Activated CD4-positive, alpha-beta T cell treated with anti-CD3 and anti-CD28 coated beads, Interleukin-2, amount 10 ng/mL, durations not matched to agents 7 days and 5 days (primary cell): ENCODE measurements at places on chromosomes 1 and 21. TPM values are rescaled to one million over a fixed set of nuclear protein-coding genes. Genes with fewer than 3 reads are reported as not detected.

GRCh38 chr1:160826546-160826945 is 30.6 kb downstream of the LY9 start:
- no peak overlapping the region for H3K4me3 ChIP-seq
- H3K36me3 ChIP-seq, result peaks cover 32% of the 10 kb centered on the region
- no peaks in the 10 kb centered on the region for H3K27me3 ChIP-seq
- H3K4me1 ChIP-seq, result peaks cover 8% of the 10 kb centered on the region

DNA sequence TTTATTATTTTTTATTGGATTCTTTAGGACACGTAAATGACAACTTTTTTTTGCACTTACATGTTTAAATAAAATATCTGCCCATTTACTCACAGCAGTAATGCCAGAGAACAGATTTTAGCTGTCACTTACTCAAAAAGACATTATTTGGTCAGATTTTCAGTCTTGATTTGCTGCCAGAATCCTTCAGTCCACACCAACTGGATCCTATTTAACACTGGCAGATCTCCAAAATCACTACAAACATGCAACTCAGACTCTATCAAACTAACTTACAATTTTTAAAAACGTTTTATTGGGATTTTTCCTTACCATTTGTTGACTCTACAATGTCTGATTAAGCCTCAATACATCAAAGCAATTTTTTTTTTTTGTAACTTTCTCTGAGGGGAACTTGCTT is 11.1 kb downstream of the ATP6V1G3 start:
- H3K27ac ChIP-seq, result no peak overlapping the region
- H3K27me3 ChIP-seq, result no peaks in the 10 kb centered on the region
- H3K4me1 ChIP-seq, result peaks cover 30% of the 10 kb centered on the region
- peaks cover 17% of the 10 kb centered on the region for H3K36me3 ChIP-seq
- DNase-seq, result no peak

- peaks cover 19% of the 10 kb centered on the region for H3K4me1 ChIP-seq
- no peaks in the 10 kb centered on the region for H3K36me3 ChIP-seq
- peak overlapping the region; percentile 58 for H3K4me3 ChIP-seq
- no peak for DNase-seq
- H3K27me3 ChIP-seq, result no peaks in the 10 kb centered on the region
- H3K27ac ChIP-seq, result peak overlapping the region; percentile 82
Observed at GRCh38 chr21:16194788-16195537, 465.2 kb downstream of the USP25 start.

The CYB5RL gene
- total RNA-seq, result 13.4 TPM

DNA sequence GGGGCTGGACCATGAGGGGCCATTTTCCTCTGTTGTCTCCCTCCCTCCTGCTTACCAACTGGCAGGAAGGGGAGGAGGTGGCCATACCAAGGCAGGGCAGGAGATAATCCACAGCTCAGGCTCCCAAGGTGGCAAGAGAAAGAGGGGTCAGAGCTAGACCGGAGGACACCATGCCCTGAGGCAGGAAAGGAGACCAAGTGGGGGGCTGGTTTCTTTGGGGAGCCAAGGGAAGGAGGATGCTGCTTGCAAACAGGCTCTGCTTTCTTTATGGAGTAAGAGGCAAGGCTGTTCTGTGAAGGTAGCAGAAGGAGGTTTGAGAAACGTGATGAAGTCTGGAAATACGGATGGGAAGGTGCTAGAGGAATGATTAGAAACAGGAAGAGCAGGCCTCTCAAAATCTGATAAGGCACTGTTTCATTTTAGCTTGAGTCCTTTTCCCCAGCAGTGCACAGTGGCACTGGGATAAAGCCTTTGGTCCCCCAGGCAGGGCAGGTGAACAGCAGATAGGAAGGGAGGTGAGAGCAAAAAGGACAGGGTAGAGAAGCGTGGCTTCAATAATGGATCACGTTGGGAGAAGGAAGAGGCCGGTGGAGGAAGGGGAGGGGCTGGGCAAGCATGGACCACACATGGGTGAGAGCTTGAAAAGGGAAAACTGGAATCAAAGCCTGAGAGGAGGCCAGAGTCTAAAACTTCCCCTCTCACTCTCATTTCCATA is 44.2 kb upstream of the GALNT2 start:
- no peak overlapping the region for H3K27ac ChIP-seq
- H3K4me1 ChIP-seq, result no peaks in the 10 kb centered on the region
- no peaks in the 10 kb centered on the region for H3K36me3 ChIP-seq
- DNase-seq, result no peak
- H3K4me3 ChIP-seq, result no peak overlapping the region

- peaks cover 1% of the 10 kb centered on the region for H3K4me1 ChIP-seq
- no peak for DNase-seq
Observed at GRCh38 chr1:234303231-234303630, 70.0 kb upstream of the COA6 start.

- no peaks in the 10 kb centered on the region for H3K27me3 ChIP-seq
- no peak overlapping the region for H3K27ac ChIP-seq
- no peaks in the 10 kb centered on the region for H3K36me3 ChIP-seq
Observed at GRCh38 chr1:247347477-247348222, 16.0 kb upstream of the ZNF496 start.
